Pancreas (tissue), 10 donors: ENCODE measurements at places on chromosomes 3 and 15. TPM values are rescaled to one million over a fixed set of nuclear protein-coding genes. Genes with fewer than 3 reads are reported as not detected.
A peak's percentile ranks its signal among the peaks of the same experiment; 100 is the strongest.

Gene GOLGA8M
- 0.69 TPM for total RNA-seq

Gene ULK4
- 8.6 TPM for total RNA-seq

Gene RPP14
- 6.5 TPM for total RNA-seq

Gene GP9
- not detected for total RNA-seq

GRCh38 chr3:183178833-183179549, 16.5 kb upstream of the LAMP3 start:
- peak; percentile 79 for DNase-seq

- no peak for DNase-seq
Measured at GRCh38 chr3:99852851-99853250, 35.2 kb downstream of the CMSS1 start.

GRCh38 chr3:46878781-46879436, 1.4 kb downstream of the PTH1R start:
- no peak for DNase-seq

DNA sequence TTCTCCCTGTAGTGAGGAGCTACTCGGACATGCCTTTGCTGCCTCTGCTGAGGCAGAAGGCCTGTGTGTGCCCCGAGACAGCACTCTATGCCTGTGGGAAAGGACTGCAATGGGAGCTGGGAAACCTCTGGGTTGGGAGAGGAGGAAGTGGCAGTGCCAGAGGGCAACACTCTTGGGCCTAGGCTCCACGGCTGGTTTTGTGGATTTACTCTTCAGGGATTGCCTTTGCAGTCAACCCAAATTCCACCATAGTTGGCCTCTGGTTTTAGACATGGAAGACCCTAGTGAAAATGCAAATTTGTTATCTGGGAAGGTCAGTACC, 46.8 kb downstream of the ITGA11 start:
- no peak for DNase-seq
